ENCODE measurements at places on chromosomes 2 and 18. TPM values are rescaled to one million over a fixed set of nuclear protein-coding genes. Genes with fewer than 3 reads are reported as not detected.

The ANXA4 gene
- total RNA-seq: 69.0 TPM

The UNC80 gene
- total RNA-seq: 0.30 TPM

The AGFG1 gene
- 52.8 TPM for total RNA-seq

The OTOF gene
- total RNA-seq: not detected

The PDE11A gene
- not detected for total RNA-seq

The MARCHF4 gene
- total RNA-seq: not detected

The ABHD3 gene
- 14.1 TPM for total RNA-seq

The RGPD3 gene
- total RNA-seq: 0.20 TPM

The FLACC1 gene
- 0.98 TPM for total RNA-seq

The ZBTB7C gene
- total RNA-seq: 24.6 TPM

The CETN1 gene
- not detected for total RNA-seq

The PLGLB1 gene
- total RNA-seq: 11.4 TPM

The VWA3B gene
- 6.1 TPM for total RNA-seq

The GAL3ST2 gene
- 0.30 TPM for total RNA-seq

The GPR75 gene
- total RNA-seq: 0.98 TPM

The FAP gene
- total RNA-seq: 4.4 TPM

DNA sequence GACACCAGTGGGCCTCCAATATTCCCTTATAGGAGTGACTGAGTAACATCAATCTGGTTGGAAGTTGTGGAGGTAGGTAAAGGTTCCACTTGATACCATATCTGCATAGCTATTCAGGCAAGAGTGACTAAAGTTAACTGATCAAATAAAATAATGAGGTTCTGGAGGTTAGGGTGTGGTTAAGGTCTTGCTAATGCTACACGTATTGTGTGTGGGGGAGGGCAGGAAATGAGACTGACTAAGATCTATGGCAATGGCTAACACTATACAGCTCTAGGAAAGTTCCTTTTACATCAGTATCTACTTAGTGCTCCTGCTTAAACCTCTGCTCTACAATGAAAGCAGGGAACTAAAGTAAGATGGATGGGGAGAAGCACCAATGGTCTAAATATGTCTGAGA lies 149.1 kb upstream of the MGAT5 start:
- DNase-seq: no peak

DNA sequence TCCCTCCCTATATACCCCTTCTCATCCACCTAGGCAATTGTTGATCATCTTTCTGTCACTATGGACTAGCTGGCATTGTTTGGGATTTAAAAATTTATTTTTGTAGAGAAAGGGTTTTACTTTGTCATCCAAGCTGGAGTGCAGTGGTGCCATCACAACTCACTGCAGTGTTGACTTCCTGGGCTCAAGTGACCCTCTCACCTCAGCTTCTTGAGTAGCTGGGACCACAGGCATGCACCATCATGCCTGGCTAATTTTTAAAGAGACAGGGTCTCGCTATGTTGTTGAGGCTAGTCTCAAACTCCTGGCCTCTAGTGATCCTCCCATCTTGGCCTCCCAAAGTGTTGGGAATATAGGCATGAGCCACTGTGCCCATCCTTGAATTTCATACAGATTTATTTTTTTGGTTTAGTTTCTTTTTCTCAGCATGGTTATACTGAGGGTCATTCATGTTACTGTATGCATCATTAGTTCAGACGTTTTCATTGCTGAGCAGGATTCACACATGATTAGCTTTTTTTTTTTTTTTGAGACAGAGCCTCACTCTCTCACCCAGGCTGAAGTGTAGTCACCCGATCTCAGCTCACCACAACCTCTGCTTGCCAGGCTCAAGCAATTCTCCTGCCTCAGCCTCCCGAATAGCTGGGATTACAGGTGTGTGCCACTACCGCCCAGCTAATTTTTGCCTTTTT lies 8.6 kb upstream of the PCARE start:
- DNase-seq: no peak

- DNase-seq: no peak
Measured at GRCh38 chr2:85273738-85274731, 53.8 kb downstream of the TGOLN2 start.

DNA sequence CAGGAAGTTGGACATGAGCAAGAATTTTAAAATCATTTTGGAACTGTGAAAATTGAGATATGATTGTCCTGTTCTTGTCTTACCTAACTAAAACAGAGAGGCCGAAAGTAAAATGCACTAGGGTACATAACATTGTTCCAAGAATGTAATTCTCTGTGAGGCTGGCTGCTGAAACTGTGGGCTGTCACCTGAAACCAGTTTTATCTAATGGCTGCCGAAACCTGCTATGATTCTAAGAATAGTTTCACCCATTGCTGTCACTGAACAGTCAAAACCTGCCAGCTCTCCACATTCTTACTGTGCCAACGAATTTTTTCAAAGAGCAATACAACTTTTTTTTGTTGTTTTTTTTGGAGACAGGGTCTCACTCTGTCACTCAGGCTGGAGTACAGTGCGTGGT lies 119.3 kb upstream of the ZSWIM2 start:
- DNase-seq: no peak

GRCh38 chr18:435940-436339 lies 64.6 kb downstream of the COLEC12 start:
- DNase-seq: no peak

GRCh38 chr2:20666304-20667150 lies at the start of gene GDF7:
Gene GDF7, plus strand, starts transcription at chr2:20667144. Its CDS starts 96 bp downstream, at chr2:20667240.
- no peak for DNase-seq

GRCh38 chr2:223721746-223722145 lies 115.6 kb downstream of the AP1S3 start:
- no peak for DNase-seq

GRCh38 chr18:50573679-50574078 lies 13.8 kb downstream of the MAPK4 start:
- DNase-seq: no peak

DNA sequence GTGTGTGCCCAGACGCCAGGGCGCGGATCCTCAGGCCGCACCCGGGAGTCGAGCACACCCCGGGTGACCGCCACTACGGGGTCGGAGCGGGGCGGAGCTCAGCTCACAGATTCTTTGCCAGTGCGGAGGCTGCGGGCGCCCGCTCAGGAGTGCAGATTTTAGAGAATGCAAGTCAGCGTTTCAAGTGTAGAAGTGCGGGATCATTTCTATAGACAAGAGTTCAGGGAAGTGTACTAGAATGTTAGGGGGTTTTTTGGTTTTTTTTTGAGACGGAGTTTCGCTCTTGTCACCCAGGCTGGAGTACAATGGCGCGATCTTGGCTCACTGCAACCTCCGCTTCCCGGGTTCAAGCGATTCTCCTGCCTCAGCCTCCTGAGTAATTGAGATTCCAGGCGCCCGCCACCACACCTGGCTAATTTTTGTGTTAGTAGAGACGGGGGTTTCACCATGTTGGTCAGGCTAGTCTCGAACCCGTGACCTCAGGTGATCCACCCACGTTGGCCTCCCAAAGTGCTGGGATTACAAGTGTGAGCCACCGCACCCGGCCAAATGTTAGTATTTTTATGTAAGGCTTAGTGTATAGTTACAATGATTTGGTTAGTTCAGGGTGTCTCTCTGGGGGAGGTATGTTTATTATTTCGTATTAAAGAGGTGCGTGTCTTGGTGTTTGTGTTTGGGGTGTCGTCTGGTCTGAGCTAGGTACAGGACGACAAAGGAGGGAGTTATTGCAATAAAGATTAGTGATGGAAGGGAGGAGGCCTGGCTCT lies 619 bp upstream of the FAM168B start:
- DNase-seq: no peak

- DNase-seq: no peak
Measured at GRCh38 chr2:215965532-215966165, 47.7 kb downstream of the MREG start.

- no peak for DNase-seq
Measured at GRCh38 chr18:57780706-57781347, 22.3 kb downstream of the ATP8B1 start.

GRCh38 chr2:144382849-144383248 lies 137.1 kb downstream of the ZEB2 start:
- DNase-seq: no peak

DNA sequence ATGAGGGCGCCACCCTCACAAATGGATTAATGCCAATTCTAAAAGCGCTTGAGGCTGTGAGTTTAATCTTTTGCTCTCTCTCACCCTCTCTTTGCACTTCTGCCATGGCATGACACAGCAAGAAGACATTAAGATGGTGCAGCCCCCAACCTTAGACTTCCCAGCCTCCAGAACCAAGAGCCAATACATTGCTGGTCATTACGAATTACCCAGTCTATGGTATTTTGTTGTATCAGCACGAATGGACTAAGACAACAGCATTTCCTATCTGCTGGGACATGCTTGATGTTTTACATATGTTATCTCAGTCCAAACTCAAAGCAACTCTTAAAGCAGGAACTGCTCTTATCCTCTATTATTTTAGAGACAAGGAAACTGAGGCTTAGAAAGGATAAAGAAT lies 222.9 kb downstream of the STK39 start:
- no peak for DNase-seq

DNA sequence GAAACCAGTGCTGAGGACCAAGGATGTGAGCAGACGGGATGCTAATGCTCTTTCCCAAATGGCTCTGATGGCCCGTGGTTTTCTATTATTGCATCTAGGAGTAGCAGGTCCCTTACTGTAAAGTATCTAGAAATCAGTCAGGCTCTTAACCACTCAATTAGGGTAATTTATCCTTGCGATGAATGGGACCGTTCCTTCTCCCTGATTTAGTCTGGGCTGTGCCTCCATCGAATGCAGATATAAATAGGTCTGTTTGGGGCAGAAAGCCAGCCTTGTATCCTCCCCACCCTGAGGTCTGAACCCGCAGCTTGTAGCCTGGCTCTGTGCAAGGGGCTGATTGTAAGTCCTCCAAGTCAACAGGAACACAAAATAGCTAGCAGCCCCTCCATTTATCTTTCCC lies 9.5 kb upstream of the SMARCAL1 start:
- no peak for DNase-seq

GRCh38 chr2:47174733-47175361 lies 19.7 kb upstream of the STPG4 start:
- DNase-seq: peak; percentile 38

- no peak for DNase-seq
Measured at GRCh38 chr2:157990173-157990572, 111.5 kb upstream of the UPP2 start.

DNA sequence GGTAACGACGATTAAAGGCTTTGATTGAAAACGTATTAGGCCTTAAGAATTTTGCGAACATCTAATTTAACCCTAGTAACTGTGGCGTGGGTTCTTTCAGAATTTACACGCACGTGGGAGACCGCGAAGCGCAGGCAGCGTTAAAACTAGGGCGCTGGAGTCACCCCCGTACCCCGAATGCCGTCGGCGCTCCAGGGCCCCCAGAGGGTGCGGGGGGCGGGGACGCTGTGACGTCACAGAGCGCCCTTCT lies 673 bp upstream of the SMCHD1 start:
- DNase-seq: no peak

GRCh38 chr2:101405351-101405899 lies 18.1 kb upstream of the CREG2 start:
- no peak for DNase-seq

DNA sequence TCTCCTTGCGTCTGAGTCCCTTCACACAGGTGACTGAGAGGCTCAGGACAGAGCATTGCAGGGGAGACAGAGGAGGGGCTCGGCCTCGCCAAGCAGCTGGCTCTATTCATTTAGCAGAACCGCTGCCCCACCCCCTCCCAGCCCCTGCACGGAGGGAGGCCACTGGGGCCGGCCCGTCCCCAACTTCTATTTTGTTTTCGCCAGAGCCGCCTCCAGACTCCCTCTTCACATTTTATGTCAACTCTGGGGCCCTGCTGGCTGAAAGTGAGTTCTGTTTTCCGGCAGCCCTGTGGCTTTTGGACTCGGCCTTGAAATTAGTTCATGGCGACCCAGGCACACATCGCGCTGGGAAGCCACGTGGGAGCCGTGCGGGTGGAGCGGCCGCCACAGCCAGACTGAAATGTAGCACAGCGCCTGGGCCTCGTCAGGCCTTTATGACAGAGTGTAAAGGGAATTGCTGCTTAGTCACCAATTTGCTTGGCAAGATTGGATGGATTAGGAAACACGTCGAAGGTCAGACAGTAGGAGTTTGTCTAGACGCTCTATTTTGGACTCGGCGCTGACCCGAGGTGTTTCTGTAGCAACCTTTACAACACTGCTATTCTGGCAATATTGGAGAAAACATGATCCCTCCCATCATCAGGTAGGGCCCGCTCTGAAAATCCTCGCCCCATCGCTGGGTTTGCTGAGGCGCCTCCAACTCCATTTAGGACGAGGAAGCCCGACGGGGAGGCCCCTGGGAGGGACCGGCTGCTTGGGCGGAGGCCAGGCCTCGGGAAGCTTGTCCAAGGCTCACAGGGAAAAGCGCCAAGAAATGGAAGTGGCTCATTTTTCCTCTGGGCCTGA lies 90.7 kb upstream of the CTDP1 start:
- peak; percentile 84 for DNase-seq

DNA sequence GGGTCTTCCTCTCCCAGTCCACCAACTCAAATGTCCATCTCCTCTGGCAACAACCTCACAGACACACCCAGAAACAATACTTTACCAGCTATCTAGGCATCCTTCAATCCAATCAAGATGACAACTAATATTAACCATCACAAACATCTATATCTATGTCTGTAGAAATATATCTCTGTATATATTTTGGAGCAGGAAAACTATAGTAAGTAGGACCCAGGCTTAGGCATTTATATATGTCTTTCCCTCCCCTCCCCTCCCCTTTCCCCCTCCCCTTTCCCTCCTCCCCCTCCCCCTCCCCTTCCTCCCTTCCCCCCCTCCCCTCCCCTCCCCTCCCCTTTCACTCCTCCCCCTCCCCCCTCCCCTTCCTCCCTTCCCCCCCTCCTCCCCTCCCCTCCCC lies 210.5 kb downstream of the RNF144A start:
- DNase-seq: no peak

DNA sequence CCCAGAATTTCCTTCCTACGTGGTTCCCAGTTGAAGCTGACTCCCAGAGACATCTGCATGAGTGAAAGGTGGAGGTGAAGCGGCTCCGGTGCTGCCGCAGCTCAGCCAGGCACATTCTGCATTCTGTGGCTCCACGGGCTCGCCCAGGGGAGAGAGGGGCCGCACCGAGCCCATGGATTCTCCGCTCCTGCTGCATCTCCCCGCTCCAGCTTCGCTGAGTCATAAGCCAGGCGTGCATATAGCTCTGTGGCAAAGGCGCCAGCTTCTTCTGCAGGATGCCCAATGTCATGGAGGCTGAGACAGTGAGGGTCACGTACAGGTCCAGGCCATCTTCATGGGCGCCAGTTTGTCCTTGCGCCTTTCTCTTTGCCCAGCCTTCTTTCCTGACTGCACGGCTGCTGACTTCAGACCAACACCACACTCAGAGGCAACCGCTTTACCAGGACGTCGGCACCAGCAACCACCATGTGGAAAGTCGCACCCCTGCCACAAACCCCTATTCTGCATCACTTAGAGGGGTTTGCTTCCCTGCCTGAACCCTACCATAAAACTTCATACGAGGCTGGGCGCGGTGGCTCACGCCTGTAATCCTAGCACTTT lies 215.7 kb downstream of the MGAT5 start:
- DNase-seq: no peak

Measured in tibial nerve (tissue), 4 donors.